ENCODE measurements at places on chromosomes 16 and 17. TPM values are rescaled to one million over a fixed set of nuclear protein-coding genes. Genes with fewer than 3 reads are reported as not detected.
A peak's percentile ranks its signal among the peaks of the same experiment; 100 is the strongest.

The RAMP2 gene
- not detected for total RNA-seq

- H3K4me3 ChIP-seq, result no peak overlapping the region
Observed at GRCh38 chr17:9798724-9799123, 7.3 kb upstream of the DHRS7C start.

The PIRT gene
- not detected for total RNA-seq

- peaks cover 16% of the 10 kb centered on the region for H3K4me1 ChIP-seq
- H3K36me3 ChIP-seq, result no peaks in the 10 kb centered on the region
- H3K4me3 ChIP-seq, result no peak overlapping the region
- no peak for DNase-seq
Observed at GRCh38 chr17:39236981-39237441, 11.3 kb upstream of the STAC2 start.

The ACSF3 gene
- 39.0 TPM for total RNA-seq

The CCP110 gene
- 31.4 TPM for total RNA-seq

The MYH8 gene
- total RNA-seq, result not detected

DNA sequence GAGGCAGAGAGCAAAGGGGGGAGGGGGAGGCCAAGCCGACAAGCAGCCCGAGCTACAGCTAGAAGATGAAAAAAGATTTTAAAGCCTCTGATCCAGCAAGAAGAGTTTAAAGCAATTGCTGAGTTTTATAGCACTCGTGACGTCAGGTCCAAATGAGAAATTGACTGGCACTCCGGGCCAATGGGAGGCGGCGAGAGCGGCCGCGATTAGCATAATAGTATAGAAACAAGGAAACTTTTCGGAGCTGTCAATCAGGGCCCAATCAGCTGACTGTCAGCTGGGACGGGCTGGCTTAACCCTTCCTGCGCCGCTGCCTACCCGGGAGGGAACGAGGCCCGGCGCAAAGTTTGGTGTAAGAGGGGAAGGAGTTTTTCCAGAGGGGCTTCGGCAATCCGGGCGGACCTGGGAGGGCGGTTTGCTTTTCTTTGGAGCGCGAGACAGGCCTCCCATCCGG, at the start of gene MAF:
Gene MAF (minus strand): TSS at position 100 of the 454 bp plus-strand sequence. CDS start 835 bp downstream, outside the sequence.
- DNase-seq, result peak; percentile 87
- H3K36me3 ChIP-seq, result peaks cover 26% of the 10 kb centered on the region
- peak within 1 kb of the TSS; percentile 98 for H3K27ac ChIP-seq
- H3K4me1 ChIP-seq, result peaks cover 46% of the 10 kb centered on the region

DNA sequence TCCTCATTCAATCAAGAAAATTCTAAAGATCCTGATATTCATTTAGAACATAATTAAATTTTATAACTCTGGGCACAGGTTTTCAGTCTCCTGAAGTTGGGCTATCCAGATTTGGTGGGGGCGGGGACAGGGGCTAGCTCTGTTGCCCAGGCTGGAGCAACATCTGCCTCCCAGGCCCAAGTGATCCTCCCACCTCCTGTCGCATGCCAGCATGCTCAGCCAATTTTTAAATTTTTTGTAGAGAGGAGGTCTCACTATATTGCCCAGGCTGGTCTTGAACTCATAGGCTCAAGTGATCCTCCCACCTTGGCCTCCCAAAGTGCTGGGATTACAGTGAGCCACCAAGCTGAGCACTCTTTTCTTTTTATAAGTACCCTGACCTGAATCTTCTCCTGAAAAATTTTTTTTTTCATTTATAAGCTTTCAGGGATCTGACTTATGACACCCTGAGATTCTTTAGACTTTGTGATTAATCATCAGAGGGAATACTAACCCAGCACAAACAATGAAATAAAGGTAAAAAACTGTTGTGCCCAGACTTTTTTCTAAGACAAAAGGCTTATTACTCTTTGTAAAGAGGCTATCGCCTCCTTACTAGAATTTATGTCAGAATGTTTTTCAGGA, 62.6 kb downstream of the TUBD1 start:
- peaks cover 79% of the 10 kb centered on the region for H3K4me1 ChIP-seq
- peak overlapping the region; percentile 100 for H3K27ac ChIP-seq
- peak overlapping the region; percentile 90 for H3K4me3 ChIP-seq
- no peak for DNase-seq

GRCh38 chr16:76668207-76668725, 391.1 kb downstream of the CNTNAP4 start:
- no peaks in the 10 kb centered on the region for H3K36me3 ChIP-seq
- no peak overlapping the region for H3K4me3 ChIP-seq
- H3K4me1 ChIP-seq, result no peaks in the 10 kb centered on the region

DNA sequence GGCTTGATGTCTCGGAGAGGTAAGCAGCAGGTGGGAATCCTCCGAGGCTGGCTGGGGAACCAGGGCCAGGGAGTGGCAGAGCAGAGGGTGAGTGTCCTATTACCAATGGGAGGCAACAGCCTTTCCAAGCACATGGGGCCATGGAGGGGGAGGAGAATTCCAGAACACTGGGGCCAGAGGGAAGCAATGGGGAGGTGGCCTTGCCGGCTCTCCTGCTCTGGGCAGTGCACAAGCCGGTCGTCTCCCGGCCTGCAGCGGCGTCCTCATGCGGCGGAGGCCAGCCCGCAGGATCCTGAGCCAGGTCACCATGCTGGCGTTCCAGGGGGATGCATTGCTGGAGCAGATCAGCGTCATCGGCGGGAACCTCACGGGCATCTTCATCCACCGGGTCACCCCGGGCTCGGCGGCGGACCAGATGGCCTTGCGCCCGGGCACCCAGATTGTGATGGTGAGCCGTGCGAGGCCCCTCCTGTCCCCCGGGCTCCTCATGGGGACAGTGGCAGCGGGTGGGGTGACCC, 21.9 kb downstream of the SGSH start:
- no peaks in the 10 kb centered on the region for H3K4me1 ChIP-seq
- H3K27ac ChIP-seq, result no peak overlapping the region
- DNase-seq, result no peak
- peaks cover 2% of the 10 kb centered on the region for H3K36me3 ChIP-seq
- peaks cover 8% of the 10 kb centered on the region for H3K27me3 ChIP-seq

GRCh38 chr16:66088681-66089080, 277.8 kb upstream of the CDH5 start:
- no peaks in the 10 kb centered on the region for H3K36me3 ChIP-seq
- H3K27ac ChIP-seq, result no peak overlapping the region
- no peak for DNase-seq
- no peak overlapping the region for H3K4me3 ChIP-seq
- H3K27me3 ChIP-seq, result no peaks in the 10 kb centered on the region
